ENCODE measurements at places on chromosomes 5 and 9. TPM values are rescaled to one million over a fixed set of nuclear protein-coding genes. Genes with fewer than 3 reads are reported as not detected.

Gene WDR31
- total RNA-seq: 8.1 TPM

Gene PPP3R2
- not detected for total RNA-seq

Gene F2RL1
- 48.9 TPM for total RNA-seq

GRCh38 chr5:123223921-123224320 is 134.9 kb downstream of the PRDM6 start:
- DNase-seq: no peak

GRCh38 chr9:98709968-98710965 is 1.5 kb upstream of the GABBR2 start:
- DNase-seq: no peak

DNA sequence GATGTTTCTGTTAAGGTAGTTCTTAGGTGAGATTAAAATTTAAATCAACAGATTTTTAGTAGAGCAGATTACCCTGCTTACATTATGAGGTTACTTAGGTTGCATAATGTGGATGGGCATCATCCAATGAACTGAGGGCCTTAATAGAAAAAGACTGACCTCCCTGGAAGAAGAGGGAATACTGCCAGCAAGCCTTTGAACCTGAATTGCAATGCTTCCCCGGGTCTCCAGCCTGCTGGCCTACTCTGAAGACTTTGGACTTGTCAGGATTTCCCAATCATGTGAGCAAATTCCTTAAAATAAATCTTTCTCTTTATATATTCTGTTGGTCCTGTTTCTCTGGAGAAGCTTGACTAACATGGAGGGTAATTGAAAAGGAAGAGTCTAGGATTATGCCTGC is 542.1 kb upstream of the ARRDC3 start:
- peak; percentile 16 for DNase-seq

GRCh38 chr9:137269231-137269772 is 8.2 kb upstream of the TOR4A start:
- DNase-seq: peak; percentile 68

DNA sequence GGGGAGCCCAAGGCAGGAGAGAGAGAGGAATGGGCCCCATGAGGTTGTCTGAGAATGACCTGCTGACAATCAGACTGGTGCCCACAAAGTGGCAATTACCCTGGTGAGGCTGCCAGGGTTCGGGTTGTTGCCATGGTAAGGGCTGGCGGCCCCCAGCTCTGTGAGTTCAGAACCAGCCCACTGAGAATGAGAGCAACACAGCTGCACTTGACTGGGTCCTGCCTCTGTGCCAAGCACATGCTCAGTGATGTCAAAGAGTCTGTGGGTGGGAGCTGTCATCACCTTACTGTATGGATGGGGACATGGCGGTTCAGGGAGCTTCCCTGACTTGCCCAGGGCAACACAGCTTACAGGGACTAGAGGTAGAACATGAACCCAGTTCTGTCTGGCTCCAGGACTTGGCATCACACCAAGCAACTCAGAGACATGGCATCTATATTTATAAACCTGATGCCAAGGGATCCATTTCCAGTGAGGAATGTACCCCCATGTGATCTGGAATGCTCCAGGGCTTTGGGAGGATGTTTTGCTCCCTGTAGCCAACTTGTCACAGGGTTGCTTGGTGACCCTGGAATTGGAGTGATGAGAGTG is 38.2 kb upstream of the TEX48 start:
- no peak for DNase-seq

- DNase-seq: no peak
Observed at GRCh38 chr9:124124729-124125650, 113.4 kb downstream of the LHX2 start.

DNA sequence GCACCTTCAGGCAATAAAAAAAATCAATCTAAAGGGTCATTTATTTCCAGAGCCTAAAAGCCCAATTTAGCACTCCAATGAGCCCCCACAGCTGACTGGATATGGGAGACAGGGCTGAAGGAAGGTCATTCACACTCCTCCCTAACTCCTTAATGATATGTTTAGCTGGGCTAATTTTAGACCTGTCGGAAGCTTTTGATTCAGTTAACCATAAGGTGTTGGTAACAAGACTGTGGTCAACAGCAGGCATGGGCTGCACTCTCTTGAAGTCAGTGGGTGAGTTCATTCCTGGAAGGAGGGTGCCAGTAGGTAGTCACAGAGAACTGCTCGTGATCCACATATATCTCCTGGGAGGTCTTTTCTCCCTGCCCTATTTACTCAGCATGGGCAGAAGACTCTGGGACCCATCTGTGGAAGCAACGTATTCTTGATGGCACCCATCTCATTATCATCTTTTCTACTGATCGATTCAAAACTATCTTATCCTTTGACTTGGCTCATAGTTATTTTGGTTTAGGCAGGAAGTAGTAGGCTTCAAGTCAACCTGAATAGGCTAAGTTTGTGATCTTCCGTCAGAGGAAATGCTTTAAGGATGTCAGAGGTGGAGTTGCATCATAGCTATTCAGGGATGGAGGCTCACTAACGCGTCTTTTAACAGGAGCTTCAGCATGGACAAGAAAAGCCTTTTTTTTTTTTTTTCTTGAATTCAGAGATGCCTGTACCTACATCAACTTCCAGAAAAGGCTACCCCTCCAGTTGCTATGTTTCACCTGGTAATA is 367.7 kb upstream of the SLC30A5 start:
- DNase-seq: no peak
